ENCODE measurements at places on chromosomes 4 and X.

- no peak for DNase-seq
Observed at GRCh38 chr4:182261651-182262223, 18.5 kb downstream of the TENM3 start.

DNA sequence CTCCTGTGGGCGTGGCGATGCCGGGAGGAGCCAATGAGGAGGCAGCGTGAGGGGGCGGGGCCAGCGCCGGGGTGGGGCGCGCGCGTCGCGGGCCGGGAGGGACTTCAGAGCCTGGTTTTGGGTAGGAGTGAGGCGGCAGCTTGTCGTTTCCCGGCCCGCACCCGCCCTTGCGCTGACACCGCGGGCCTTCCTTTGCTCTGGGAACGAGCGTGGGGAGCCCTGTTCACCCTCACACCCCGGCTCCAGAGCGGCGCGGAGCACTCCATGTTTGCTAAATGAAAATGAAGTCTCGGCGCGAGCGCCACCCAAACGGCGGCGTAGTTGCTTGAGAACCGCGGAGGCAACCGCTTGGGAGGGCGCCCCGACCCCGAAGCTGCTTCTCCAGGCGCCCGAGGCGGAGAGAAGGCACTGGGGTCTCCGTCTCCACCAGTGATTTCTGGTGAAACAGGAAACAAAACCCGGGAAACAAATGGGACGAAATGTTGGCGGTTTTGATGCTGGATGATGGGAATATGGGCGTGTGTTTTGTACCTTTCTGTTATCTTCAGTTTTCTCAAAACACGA, 497 bp upstream of the GRPEL1 start:
- no peak for DNase-seq

DNA sequence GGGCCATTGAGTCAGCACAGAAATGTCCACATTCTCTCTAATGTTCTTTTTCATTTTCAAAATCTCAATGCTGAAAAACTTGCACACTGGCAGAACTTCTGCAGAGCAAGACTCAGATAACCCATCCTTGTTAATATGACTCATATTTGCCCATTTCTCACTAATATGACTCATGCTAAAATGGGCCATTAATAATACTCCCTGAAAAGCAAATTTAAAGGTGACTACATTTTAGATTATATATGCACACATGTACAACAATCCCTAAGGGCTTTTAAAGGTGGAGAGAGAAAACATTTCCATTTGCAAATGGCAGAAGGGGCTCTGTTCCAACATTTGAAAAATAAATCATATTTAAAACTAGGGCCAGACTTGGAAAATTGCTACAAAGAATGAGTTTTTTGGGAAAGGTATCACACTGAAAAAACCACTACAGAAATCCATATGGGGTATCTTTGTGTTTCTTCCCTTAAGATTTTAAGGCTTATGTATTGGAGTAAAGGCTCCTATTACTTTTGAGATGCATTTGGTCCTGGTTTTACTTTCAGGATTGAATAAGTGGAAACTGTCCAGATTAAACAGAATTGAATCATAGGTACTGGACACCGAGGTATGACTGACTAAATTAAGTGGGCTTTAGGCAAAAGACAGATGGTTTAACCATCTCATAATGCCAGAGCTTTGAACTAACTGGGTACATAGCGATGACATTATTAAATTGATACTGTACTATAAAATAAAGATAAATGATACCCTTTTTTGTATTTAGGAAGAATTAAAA, 30.0 kb downstream of the TLR2 start:
- DNase-seq, result no peak

- no peak for DNase-seq
Observed at GRCh38 chrX:10381193-10381592, 224.4 kb downstream of the CLCN4 start.

GRCh38 chrX:27619975-27620374, 29.8 kb downstream of the DCAF8L2 start:
- no peak for DNase-seq

DNA sequence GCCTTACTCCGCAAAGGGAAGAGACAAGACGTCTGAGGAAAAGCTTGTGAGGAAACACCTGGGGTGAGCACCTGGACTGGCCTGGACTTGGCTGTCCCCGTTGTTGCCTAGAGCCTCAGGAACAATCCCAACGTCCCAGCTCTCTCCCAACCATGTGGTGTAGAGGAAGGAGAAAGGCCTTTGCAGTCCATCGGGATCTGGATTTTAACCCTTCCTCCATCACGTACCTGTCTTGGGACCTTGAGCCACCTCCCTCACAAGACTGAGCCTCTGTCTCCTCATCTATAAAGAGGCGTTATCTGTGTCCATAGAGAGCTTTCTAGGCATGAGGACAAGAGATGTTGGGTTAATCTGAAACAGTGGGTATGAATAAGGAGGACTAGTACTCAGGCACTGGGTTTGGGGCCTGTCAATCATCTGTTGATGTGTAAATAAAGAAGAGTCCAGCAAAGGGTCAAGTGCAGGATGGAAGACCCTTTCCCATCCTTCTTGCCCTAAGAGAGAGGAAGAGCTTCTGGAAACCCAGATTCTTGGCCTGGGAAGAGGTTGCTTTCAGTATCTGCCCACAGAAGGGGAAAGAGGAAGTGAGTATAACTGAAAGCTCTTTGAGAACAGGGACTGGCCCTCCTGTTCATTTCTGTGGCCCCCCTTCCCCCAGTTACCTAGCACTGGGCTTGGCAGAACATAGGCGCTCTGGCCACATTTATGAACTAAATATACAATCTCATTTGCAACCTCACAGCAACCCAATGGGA, 137.1 kb downstream of the PJA1 start:
- DNase-seq, result peak; percentile 56

GRCh38 chr4:78720994-78721677, 55.0 kb upstream of the BMP2K start:
- no peak for DNase-seq

GRCh38 chr4:74338792-74339333, 26.1 kb upstream of the EREG start:
- no peak for DNase-seq

GRCh38 chr4:54165438-54165837, 63.7 kb upstream of the PDGFRA start:
- peak; percentile 46 for DNase-seq

GRCh38 chr4:140904904-140905303, 148.7 kb upstream of the TBC1D9 start:
- DNase-seq, result no peak

DNA sequence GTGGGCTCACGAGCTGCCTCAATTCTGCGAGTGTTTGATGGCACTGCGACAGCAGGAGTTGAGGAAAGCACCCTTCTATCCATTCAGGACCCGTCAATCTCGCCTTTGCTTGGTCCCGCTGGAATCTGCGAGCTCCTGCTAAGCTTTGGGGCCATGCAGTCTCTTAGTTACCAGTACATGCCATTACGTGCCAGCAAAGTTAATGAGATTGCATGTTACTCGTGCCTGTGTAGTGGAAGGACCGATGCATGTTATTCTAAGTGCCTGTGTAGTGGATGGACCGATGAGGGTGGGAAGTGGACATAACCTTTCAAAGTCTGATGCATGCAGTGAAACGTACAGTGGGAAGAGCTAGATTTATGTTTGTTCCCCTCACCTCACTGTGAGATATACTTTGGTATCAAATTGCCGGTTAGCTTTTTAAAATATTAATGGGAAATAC, 569 bp downstream of the RPS3A start:
- DNase-seq, result no peak

DNA sequence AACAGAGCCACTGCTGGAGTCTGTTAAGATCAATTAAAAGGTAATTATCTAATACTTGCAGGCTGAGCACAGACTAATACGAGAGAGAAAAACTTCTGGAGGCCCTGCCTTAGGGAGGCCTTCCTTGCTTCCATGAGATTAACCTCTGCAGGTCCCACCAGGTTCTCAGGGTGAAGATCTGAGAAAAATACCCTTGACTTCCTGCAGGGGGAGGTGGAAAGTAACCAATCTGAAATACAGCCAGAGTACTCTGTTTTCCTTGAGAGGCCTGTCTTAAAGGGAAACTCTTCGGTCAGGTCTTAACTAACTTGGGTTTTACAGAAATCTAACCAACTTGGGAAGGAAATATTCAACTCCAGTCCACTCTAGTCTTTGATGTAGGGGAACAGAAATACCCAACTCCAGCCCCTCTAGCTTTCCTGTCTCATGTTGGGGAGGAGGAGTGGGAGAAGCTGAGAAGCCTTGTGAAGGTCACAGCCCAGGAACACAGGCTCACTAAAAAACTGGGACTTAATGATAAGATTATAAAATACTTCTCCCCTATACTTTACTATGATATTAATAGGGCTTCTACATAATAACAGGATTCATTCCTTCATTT, 77.1 kb downstream of the TBCK start:
- no peak for DNase-seq

DNA sequence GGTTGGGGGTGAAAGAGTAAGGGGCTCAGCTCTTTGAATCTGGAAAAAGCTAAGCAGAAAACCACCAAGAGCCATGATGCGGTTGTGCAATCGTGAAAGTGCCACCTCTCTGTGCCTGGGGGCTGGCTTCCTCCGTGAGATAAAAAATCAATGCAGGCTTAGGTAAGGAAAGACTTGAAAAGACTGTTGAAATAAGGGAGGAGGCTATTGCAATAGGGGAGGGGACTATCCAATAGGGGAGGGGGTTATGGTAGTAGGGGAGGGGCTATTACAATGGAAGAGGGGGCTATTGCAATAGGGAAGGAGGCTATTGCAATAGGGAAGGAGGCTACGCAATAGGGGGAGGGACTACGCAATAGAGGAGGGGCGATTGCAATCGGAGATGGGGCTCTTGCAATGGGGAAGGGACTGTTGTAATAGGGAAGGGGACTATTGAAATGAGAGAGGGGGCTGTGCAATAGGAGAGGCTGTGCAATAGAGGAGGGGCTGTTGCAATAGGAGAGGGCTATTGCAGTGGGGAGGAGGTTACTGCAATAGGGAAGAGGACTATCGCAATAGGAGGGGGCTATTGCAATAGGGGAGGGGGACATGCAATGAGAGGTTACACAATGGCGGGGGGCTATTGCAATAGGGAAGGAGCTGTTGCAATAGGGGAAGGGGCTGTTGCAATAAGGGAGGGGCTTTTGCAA, 162.3 kb upstream of the PSAPL1 start:
- no peak for DNase-seq

- no peak for DNase-seq
Observed at GRCh38 chrX:2502668-2503519, 2.1 kb upstream of the DHRSX start.

GRCh38 chr4:81634165-81634564, 162.5 kb upstream of the RASGEF1B start:
- no peak for DNase-seq

- DNase-seq, result no peak
Observed at GRCh38 chr4:73668782-73669201, 48.6 kb upstream of the RASSF6 start.

GRCh38 chrX:83916525-83916924, 55.6 kb downstream of the CYLC1 start:
- no peak for DNase-seq

DNA sequence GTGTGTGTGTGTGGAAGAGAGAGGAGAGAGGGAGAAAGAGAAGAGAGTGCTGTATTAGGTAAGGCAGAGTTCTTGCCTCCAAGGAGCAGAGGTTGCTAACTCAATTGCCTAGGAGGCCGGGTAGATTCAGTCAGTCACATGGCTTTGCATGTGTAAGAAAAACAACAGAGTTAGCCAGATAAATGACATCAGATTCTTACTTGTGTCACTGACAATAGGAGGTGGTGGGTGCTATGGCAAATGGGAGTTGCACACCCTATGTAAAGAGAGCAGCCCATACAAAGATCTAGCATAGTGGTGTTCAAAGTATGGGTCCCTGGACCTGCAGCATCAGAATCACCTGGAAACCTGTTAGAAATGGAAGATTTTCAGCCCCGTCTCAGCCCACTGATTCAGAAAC, 14.4 kb upstream of the PGRMC2 start:
- DNase-seq, result no peak

GRCh38 chrX:43693602-43694406, 37.7 kb downstream of the MAOA start:
- DNase-seq, result no peak

DNA sequence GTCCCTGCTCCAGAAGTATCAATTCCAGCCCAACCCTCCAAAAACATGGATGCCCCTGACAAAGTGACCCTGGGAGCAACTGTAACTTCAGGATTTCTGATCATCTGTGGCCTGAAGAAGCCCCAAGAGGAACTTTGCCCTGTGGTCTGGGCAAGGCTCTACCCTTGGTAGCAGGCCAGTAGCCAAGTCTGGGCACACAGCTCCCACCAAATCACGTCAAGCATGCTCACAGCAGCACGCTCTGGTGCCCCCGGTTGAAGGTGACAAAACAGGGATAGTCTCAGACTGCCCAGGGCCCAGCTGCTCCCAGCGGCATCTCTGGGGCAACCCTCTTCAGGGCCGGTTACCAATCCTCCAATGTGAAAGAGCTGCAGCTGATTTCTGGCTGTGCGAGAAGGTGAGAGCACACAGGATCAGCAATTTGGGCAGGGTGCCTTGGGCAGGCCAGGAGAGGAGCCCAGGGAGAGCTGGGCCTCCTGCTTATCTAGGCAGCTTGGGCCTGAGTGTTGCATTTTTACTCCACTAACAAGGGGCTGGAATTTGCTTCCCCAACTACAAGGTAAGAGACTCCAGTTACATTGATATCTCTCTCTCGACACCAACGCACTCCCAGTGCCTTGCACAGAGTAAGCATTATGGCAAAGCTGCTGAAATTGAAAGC, 418.1 kb downstream of the BCOR start:
- DNase-seq, result no peak

DNA sequence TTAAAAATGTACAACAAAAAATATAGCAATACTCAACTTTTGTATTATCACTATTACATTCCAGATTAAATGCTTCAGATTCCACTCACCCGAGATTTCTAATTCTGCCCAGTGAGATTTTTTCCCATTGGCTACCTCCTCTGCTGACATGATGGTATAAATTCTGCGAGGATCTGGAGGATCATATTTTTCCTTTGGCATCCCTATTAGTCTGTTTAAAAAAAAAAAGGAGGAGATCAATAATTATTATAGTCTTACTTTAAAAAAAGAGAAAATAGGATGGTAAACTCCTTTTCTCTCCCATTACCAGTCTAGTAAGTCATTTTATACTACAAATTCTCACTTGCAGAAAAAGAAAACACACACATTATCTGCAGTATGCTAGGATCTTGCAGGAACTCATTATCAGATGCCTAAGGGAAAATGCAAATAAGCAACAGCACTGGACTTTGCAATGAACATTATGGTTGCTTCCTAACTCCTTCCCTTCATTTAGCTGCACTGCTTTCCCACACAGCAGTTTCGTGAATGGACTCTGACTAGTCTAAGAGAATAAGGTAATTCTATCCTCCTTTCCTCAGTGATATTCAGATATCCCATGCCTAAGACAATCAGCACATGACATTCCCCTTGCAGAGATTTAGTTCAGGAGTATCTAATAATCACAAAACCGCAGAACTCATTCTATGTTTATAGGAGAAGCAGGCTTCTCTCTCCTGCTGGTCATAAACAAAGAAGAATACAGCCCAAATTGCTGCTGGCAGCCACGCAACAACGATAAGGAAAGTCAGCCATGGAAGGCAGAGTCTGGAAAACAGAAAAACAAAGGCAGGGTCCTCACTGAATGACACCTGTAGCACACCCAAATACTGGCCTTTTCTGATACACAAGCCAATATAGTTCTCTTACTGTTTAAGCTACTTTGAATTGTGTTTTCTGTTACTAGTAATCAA, 42.7 kb downstream of the CNOT6L start:
- DNase-seq, result no peak

All from osteocyte (in vitro differentiated cells).